PC-9 (cell line): ENCODE measurements at places on chromosomes 16 and 17. TPM values are rescaled to one million over a fixed set of nuclear protein-coding genes. Genes with fewer than 3 reads are reported as not detected.

C16orf96 gene
- total RNA-seq: 0.13 and 0.15 TPM in 2 replicates

SLC5A10 gene
- 0.08 and 0.17 TPM in 2 replicates for total RNA-seq

CSH2 gene
- total RNA-seq: not detected in 2 replicates

MAP2K3 gene
- total RNA-seq: 89.2 and 98.1 TPM in 2 replicates

SBK1 gene
- total RNA-seq: 18.4 and 22.1 TPM in 2 replicates

CSNK2A2 gene
- 100 and 104 TPM in 2 replicates for total RNA-seq

CA10 gene
- not detected in 2 replicates for total RNA-seq

TNFRSF17 gene
- total RNA-seq: not detected in 2 replicates

MYADML2 gene
- not detected in 2 replicates for total RNA-seq

GRCh38 chr17:68572138-68572842 is 28.9 kb downstream of the FAM20A start:
- DNase-seq: no peak
- no peak overlapping the region for H3K4me3 ChIP-seq
- H3K27ac ChIP-seq: no peak overlapping the region
- H3K27me3 ChIP-seq: 0 out of 2 replicates have a peak, but pooled peaks cover 4% of the 10 kb centered on the region
- H3K4me1 ChIP-seq: no peaks in the 10 kb centered on the region

DNA sequence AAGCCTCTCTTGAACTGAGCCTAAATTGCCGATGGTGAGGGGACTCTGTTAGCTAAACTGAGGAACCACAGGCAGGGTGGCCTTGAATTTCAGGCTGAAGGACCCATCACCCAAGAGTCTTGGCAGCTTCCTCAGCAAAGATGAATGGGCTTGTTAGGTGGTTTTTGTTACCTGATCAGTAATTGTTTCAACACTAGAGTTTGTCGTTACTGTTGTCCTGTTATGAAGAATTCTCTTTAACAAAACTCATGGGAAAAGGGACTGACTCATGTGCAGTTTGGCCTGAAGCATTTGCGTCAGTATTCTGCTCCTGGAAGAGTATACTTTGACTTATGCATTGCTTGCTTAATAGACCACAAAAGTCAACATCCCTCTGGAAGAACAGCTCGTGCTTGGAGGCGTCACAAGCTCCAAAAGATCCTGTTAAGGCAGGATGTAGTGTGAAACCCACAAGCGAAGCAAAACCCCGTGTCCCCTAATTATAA is 206.0 kb downstream of the IRX3 start:
- H3K27me3 ChIP-seq: no peaks in the 10 kb centered on the region
- H3K27ac ChIP-seq: peak overlapping the region; percentile 92
- no peaks in the 10 kb centered on the region for H3K36me3 ChIP-seq
- peak; percentile 99 for DNase-seq
- peaks cover 63% of the 10 kb centered on the region for H3K4me1 ChIP-seq
- H3K4me3 ChIP-seq: peak overlapping the region; percentile 8; the same call in 1 of the 2 replicates

- no peak overlapping the region for H3K4me3 ChIP-seq
- H3K27ac ChIP-seq: no peak overlapping the region
- no peaks in the 10 kb centered on the region for H3K27me3 ChIP-seq
- no peak for DNase-seq
- H3K36me3 ChIP-seq: peaks cover 15% of the 10 kb centered on the region; the same call in 1 of the 2 replicates
Measured at GRCh38 chr17:17484451-17484899, 7.7 kb downstream of the MED9 start.

DNA sequence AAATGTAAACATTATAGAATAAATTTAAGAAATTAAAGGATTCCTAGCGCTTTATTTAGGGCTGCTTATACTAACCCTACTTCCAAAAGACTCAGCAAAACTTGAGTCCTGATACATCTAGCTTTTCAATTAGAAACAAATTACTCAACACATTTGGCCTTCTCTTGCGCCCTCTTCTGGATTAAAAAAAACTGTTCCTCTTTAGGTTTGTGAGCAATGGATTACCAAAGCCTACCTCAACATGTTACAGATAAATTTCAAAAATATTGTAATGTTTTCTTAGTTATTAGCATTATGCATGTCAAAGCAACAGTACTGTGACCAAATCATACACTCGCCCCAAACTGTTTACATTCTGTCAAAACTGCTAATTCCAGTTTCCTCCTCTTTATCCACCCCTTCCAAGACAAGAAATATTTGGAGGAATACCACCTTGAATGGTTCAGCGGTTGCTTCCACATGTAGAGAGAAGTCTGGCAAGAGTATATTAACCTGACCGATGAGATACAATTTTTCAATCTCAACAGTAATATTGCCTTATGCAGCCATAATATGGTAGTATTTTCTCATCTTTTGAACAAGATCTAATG is 2.7 kb downstream of the NUFIP2 start:
- DNase-seq: peak; percentile 60
- peak overlapping the region; percentile 68 for H3K4me3 ChIP-seq
- H3K36me3 ChIP-seq: peaks cover 29% of the 10 kb centered on the region
- H3K27ac ChIP-seq: peak overlapping the region; percentile 41

- H3K36me3 ChIP-seq: no peaks in the 10 kb centered on the region
- no peak overlapping the region for H3K4me3 ChIP-seq
- H3K27me3 ChIP-seq: peaks cover 80% of the 10 kb centered on the region
- no peaks in the 10 kb centered on the region for H3K4me1 ChIP-seq
- DNase-seq: no peak
- H3K27ac ChIP-seq: no peak overlapping the region
Measured at GRCh38 chr16:86700046-86700945, 121.9 kb downstream of the FOXL1 start.

- H3K27ac ChIP-seq: no peak overlapping the region
- H3K4me1 ChIP-seq: peaks cover 48% of the 10 kb centered on the region
- no peak for DNase-seq
- no peaks in the 10 kb centered on the region for H3K36me3 ChIP-seq
- H3K27me3 ChIP-seq: no peaks in the 10 kb centered on the region
Measured at GRCh38 chr17:37494971-37495370, 5.3 kb downstream of the DUSP14 start.

DNA sequence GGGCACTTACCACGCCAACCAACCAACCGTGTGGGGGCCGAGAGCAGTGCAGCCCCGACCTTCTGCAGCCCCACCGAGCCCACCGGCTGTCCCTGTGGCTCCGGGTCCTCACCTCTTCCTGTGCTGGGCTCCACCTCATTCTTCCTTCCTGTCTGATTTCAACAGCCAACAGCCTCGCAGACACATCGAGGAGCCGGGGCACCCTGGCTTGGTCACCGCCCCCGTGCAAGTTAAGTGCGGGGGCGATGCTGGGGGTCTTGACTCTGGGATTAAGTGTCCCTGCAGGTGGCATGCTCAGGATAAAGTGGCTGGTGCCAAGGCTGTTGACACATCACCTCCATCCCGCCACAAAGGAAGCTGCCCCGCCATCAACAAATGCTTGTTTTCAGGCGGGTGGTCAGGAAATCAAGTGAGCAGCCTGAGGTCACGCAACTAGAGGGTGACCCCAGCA is at the start of gene NLRC3:
Gene NLRC3, minus strand, starts transcription at position 102 of the 451 bp plus-strand sequence. CDS start 12,367 bp downstream, outside the sequence.
- H3K27me3 ChIP-seq: no peaks in the 10 kb centered on the region
- DNase-seq: no peak
- H3K4me3 ChIP-seq: no peak within 1 kb of the TSS
- H3K27ac ChIP-seq: no peak within 1 kb of the TSS
- H3K4me1 ChIP-seq: no peaks in the 10 kb centered on the region
- H3K36me3 ChIP-seq: no peaks in the 10 kb centered on the region

DNA sequence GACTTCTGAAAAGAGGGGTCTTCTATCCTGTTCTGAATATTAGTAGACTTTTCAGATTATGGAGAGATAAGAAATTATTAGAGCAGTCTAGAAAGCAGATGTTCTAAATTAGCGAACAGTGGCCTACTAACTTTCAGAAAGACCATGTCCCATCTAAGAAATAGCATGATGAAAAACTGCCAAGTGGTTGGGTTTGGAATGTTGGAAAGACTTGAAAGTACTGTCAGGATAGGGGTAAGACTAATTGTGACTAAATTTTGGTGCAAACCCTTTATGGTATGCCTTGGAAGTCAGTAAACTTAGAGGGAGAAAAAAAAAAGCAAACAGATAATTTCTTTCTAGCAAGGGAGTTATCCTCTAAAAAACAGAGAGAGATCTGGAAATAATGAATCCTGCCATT is 41.1 kb downstream of the TANGO6 start:
- H3K4me3 ChIP-seq: no peak overlapping the region
- H3K4me1 ChIP-seq: no peaks in the 10 kb centered on the region
- H3K36me3 ChIP-seq: no peaks in the 10 kb centered on the region
- no peak overlapping the region for H3K27ac ChIP-seq
- DNase-seq: no peak

DNA sequence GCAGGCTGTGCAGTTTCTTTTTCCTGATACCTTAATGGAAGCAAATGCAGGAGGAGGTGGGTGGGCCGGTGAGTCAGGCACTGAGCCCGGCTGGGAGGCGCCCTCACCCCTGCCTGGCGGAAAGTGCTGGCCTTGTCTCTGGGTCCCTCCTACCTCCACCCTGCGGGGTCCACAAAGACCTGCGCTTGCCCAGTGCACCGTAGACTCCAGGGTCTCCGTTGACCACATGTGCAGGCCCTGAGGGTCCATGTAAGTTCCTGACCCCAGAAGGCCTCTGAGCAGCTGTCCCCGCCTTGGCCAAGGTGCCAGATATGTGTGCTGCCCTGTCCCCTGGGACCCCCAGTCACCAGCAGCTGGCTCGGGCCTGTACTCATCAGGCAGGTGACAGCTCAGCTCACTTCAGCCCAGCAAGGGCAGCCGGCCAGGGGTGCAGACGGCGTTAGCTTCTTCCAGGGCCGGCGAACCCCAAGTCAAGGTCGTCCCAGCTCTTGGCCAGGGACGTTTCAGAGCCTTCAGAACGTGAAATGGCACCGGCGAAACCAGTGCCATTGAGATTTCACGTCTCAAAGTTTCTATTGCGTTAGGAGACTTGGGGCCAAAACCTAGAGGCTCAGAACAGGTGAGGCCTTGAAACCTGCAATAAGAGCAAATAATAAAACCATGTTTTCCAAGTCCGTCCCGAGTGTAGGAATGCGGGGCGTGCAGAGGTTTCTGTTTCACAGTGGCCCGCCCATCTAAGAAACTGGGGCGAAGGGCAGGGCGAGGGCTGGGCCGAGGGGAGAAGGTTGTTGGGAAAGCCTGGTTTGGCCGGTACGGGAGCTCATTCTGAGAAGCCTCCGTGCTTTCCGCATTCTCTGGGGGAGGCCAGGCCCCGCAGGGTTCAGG is 12.1 kb downstream of the METRNL start:
- DNase-seq: peak; percentile 88
- no peaks in the 10 kb centered on the region for H3K27me3 ChIP-seq
- peak overlapping the region; percentile 51; the same call in 1 of the 2 replicates for H3K4me3 ChIP-seq
- peaks cover 41% of the 10 kb centered on the region for H3K4me1 ChIP-seq

DNA sequence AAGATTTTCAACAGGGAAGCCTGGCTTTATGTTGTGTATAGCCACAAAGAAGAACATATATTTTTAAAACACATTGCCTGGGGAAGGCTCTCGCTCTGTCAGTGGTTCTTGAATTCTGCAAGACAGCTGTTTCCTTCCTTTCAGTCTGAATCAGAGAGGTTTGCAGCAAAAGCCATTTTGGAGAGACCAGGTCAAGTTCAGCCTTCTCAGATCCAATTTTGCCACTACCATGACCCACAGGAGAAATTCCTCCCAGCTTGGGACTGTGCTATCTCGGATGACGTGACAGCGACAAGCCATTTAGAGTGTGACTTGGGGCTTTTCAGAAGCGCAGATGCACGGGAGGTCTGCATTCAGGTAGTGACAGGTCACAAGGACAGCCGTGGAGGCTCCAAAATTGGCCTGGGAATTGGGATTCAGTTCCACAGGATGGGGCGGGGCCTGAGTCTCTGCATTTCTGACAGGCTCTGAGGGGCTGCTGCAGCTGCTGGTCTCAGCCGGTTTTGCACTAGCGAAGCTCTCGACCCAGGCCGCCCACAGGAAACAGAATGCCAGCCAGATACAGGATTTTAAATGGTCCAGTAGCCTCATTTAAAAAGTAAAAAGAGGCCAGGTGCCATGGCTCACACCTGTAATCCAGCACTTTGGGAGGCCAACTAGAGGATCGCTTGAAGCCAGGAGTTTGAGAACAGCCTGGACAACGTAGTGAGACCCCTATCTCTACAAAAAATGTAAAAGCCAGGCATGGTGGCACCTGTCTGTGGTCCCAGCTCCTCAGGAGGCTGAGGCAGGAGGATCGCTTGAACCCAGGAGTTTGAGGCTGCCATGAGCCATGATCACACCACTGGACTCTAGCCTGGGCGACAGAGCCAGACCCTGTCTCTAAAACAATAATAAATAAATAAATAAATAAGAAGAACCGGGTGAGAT is 196.6 kb upstream of the CIBAR2 start:
- no peak overlapping the region for H3K27ac ChIP-seq
- H3K27me3 ChIP-seq: no peaks in the 10 kb centered on the region
- H3K36me3 ChIP-seq: no peaks in the 10 kb centered on the region
- no peak for DNase-seq

GRCh38 chr16:817001-817906 is 16.7 kb upstream of the GNG13 start:
- no peak for DNase-seq
- H3K4me1 ChIP-seq: peaks cover 11% of the 10 kb centered on the region
- H3K4me3 ChIP-seq: no peak overlapping the region
- H3K36me3 ChIP-seq: no peaks in the 10 kb centered on the region
- H3K27ac ChIP-seq: no peak overlapping the region

DNA sequence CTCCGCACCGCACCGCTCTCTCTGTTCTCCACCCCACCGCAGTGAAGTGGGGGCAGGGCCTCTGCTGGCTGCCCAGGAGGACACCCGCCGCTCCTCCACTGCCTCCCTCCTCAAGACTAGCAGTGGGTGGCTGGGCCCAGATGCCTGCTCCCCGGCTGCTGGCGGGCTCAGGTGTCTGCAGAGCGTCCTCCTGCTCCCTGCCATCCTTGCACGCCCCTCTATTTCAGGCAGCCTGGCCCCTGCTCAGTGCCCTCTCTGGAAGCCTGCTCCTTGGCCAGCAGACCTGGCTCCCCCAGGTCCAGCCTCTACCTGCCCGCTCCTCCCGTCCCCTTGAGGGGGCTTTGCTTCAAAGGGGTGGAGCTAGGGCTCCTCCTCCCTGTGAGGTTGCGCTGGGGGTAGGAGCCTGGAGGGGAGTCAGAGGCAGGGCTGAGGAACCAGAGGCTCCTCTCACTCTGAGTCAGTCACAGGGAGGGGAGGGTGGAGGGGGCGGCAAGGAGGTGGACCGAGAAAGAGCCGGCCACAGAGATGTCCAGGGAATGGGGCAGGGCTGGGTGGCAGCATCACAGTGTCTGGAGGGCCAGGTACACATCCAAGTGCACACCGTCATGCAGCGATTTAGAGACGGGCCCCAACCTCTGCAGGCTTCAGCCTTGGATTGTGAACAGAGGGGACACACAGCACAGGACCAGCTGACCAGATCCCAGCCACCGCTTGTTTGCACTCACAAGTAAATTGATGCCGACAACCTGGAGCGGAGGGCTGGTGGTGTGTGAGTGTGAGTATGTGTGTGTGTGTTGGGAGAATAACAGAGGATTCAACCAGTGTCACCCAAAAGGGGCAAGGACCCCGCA is 9.8 kb upstream of the TMEM92 start:
- H3K4me3 ChIP-seq: no peak overlapping the region
- DNase-seq: peak; percentile 30
- H3K27ac ChIP-seq: no peak overlapping the region
- no peaks in the 10 kb centered on the region for H3K36me3 ChIP-seq
